ENCODE measurements at places on chromosomes 5 and 9.

DNA sequence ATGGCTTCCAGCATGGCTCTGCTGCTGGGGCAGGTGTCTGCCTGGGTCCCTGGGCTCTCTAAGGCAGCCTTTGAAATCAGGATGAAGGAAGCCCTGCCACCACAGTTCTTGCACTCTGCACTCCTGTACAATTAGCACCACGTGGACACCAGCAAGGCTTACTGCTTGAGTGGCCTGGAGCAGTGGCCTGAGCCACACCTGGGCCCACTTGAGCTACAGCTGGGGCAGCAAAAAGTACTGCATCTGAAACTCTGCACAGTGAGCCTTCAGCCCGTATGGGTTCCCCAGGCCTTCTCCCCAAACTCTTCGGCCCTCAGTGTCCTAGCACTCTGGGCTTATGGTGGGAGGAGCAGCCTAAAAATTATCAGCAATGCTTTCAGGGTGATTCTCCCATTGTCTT, 8.0 kb upstream of the INIP start:
- DNase-seq, result no peak

DNA sequence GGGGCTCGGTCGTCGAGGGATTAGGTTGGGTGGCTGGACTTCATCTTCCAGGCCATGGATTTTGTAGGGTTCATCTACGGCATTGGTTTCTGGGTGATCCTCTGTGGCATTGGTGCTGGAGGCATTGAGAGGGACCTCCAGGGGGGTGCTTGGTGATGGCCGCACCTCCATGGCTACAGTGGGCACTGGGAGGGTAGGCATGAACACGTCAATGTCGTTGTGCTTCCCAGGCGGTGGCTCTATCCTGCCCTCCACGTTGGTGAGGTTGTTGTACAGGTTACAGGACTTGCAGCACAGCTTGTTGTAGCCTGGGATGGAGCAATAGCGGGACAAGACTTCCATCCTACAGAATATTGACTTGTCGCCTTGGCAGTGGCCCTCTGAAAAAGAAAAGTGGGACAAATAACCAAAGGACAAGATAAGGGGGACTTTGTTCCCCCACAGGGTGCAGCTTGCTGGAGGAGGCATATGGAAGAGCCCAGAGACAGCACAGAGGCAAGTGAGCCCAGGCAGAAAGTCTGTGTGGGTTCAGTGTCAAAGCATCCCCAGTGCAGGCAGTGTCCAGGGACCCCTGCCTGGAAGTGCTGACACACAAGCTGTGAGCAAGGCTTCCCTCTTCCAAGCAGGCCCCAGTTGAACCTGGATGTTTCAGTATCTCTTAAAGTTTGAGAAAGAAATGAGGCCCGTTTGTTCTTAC, 53.9 kb downstream of the ZNF354C start:
- DNase-seq, result no peak

DNA sequence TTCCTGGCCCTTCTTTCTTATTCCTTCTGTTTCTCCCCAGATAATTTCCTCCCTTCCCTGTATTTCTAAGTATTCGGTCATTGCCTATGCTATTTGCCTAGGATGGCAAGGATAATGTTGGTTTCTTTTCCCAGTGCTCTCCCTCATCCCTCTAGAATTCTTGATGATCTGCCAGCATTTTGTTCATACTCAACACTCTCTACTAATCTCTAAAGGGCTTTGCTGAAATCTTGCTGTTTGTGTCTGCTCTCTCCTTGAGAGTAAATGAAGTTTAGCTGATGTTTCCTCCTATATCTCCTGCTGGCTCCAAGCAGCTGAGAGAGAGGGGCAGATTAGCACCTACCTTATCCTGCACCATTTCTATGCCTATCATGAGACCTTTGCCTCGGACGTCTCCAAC, 38.1 kb downstream of the AGXT2 start:
- no peak for DNase-seq

DNA sequence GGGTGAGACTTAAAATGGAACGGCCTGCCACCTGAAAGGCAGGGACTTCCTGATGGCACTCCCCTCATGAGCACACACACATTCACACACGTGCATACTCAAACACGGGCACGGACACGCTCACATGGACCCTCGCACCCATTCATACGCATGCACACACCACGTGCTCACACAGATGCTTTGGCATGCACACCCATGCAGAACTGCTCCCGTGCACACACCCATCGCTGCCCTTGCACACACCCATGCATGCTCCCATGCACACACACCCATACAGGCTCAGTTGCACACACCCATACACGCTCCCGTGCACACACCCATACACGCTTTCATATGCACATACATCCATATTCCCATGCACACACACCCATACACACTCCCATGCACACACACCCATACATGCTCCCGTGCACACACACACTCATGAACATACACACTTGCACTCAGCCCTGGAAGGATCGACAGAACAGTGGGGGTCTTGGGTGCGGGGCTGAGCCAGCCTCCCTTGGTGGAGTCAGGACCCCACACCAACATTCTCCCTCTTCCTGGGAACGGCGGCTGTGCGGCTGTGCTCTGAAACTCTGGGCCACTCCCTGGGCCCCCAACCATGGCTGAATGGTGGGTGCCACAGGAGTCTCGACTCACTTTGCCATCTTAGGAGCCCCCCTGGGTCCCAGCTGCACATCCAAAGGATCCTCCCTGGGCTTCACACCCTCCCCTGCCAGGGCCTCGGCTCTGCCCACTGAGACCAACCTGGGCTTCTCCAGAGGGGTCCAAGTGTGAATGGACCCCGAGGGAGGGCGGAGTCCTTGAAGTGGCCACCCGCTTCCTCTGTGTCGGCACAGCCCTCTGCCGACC, 115.2 kb downstream of the RXRA start:
- no peak for DNase-seq

- no peak for DNase-seq
These were observed 2.6 kb upstream of the DAPK1 start for GRCh38 chr9:87494970-87495471.

GRCh38 chr5:174327317-174327864, 281.9 kb downstream of the NSG2 start:
- peak; percentile 35 for DNase-seq

- DNase-seq, result peak; percentile 8
These were observed 87.6 kb downstream of the ERP44 start for GRCh38 chr9:100011062-100011681.

- no peak for DNase-seq
These were observed 700.2 kb downstream of the IRX1 start for GRCh38 chr5:4295663-4296339.

DNA sequence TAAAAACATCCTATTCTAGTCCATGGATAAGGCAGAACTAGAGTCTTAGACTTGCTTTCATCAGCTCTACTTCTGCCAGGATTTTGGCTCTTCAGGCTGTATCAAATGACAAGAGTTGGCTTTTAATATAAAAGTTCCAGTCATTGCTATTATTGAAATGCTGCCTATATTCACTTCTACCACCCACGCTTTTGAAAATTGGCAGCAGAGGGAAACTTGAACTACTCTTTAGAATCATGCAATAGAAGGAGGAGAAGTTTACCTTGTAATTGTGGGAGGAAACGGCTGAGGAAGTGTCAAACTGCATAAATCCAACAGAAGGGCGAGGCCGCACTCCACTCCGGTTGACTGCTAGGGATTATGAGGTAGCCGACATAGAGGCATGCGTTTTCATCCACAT, 122.6 kb upstream of the BASP1 start:
- DNase-seq, result no peak

DNA sequence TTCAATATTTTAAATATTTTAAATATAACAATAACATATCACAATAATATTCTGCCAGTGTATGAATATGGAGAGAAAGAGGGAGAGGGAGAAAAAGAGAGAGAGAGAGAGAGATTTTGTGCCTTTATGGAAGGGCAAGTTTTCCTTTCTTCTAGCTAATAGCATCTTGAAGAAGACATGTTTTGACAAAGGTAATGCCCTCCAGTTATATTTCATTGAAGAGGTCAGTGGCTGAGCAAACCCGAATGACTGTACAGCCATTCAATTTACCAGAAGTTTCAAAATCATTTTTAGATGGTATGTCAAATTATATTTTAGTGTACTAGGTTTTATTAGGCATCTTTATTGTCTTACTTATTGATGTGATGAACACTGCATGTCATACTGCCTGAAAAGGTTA, 139.3 kb downstream of the EMB start:
- DNase-seq, result no peak

DNA sequence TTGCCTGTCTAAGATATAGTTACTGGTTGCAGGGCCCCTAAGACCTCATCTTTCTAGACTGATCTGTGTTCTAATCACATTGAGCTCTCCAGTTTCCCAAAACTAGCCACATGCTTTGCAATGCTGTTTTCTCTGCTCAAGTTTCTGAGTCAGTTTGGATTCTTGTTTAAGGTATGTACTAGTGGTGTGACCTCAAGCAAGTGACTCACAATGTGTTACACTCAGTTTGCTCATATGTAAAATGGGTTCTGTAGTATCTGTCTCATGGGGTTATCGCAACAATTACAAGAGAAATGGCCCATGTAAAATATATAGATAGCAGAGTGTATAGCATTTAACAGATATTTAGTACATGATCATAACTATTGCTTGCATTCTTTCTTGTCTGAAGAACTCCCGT, 153.1 kb upstream of the ELL2 start:
- no peak for DNase-seq

DNA sequence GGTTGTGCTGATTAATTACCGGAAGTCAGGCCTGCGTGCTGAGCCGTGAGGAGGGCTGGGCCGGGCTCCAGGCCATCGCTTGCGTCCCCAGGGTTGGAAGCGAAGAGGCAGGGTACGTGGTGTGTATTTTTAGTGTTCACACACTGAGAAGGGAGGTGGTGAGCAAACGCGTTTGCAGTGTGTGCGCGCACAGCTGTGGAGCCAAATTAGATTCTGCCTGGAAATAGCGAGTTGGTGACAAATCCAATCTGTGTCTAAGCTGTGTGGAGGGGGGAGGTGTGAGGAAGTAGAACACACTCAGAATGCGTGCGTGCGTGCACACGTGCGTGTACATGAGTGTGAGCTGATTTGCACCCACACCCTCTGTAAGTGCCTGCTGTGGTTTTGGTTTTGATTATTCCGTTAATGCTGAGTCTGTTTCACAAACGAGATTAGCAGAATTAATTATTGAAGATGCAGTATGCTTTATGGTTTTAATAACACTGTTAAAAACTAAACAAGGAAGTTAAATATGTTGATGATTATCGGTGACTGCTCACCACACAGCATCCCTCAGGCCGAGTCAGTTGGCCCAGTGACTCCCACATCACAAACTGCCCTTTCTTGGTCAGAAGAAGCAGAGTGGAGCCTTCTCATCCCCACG, 111.8 kb upstream of the FCN2 start:
- no peak for DNase-seq

DNA sequence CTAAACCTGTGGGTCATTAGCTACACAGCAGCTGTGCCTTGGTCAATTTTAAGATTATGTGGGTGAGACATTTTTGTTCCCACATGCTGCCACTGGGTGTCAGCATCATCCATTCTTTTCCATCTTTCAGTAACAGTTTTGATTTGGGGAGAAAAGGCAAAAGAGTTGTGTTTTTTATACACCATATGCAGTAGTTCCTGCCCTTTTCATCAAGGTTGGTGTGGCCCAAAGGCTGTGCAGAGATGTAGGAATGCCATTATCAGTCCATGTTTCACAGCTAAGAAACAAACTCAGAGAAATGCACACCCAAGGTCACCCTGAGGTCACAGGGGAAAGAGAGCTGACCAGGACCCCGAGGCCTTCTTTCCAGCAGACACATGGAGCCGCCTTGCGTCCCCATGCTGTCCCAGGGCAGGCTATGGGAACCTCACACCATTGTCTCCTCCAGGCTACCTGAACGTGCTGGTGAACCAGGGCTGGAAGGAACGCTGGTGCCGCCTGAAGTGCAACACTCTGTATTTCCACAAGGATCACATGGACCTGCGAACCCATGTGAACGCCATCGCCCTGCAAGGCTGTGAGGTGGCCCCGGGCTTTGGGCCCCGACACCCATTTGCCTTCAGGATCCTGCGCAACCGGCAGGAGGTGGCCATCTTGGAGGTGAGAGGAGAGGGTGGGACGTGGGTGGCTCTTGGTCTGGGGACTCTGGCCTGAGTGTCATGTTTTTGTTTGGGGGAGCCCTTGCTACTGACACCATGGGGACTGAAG, 27.8 kb upstream of the GRPEL2 start:
- no peak for DNase-seq

- no peak for DNase-seq
These were observed 64.5 kb downstream of the PAM start for GRCh38 chr5:102819634-102820033.

- DNase-seq, result no peak
These were observed 23.0 kb downstream of the FNIP1 start for GRCh38 chr5:131773805-131774204.

- DNase-seq, result no peak
These were observed 23.8 kb upstream of the IQGAP2 start for GRCh38 chr5:76379316-76379715.

- DNase-seq, result no peak
These were observed 41.0 kb upstream of the EQTN start for GRCh38 chr9:27337833-27338526.

GRCh38 chr9:28234133-28234893, 661.0 kb upstream of the C9orf72 start:
- DNase-seq, result no peak

DNA sequence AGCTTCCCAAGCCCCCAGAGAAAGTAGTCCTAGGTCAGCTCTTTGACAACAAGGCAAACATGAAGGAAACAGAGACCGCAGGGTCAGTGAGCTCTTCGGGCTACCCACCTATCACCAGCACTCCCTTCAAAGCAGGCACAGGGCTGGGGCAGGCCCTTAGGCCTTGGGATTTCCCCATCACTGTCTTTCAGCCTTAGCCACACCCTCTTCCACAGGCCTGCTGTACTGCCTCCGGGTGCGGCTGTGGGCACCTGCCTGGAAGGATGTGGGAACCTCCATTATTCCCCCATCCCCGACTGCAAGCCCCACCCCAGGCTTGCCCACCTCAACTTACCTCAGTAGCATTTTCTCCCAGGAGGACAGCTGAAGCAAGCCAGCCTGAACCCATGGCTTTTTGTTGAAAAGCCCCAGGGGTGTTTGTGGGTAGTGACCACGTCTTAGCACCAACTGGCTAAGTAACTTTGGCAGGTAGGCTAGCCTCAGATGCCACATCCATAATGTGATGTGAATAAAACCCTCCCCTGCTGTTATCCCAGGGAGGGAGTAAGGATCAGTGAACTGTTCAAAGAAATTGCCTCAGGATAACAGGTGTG, 100.2 kb downstream of the PIK3R1 start:
- DNase-seq, result no peak

DNA sequence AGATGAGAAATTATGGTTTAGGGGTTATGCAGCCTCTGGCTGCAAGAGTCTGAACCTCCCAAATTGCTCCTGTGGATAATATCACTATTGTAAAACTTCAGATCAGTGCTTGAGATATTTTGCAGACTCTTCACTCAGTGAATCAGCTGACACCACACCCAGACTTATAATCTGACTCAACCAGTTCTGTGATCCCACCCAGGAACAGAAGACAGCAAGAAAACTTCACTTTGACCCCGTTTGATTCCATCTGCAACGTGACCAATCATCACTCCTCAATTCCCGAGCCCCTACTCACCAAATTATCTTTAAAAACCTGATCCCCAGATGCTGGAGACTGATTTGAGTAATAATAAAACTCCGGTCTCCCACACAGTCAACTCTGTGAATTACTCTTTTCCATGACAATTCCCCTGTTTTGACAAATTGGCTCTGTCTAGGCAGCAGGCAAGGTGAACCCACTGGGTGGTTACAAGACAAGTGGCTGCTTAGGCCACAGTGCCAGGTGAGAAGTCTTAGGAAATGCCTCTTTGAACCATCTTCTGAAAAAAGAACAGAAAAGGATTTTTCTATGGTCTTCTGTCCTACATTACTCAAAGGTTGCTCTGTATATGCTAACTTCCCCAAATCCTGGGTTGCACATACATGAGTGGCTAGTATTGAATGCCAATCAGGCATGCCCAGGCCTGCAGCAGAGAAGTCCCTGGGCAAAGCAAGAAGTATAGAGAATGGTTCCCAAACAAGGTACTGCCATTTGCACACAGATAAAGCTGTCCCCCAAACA, 588.0 kb downstream of the PRELID2 start:
- no peak for DNase-seq

All from stimulated activated CD4-positive, alpha-beta T cell treated with anti-CD3 and anti-CD28 coated beads, Interleukin-12 subunit alpha, Interleukin-12 subunit beta, amount 100 ng/mL, for 24 hours (primary cell).